MG63 (cell line): ENCODE measurements at places on chromosomes 3 and 15.

DNA sequence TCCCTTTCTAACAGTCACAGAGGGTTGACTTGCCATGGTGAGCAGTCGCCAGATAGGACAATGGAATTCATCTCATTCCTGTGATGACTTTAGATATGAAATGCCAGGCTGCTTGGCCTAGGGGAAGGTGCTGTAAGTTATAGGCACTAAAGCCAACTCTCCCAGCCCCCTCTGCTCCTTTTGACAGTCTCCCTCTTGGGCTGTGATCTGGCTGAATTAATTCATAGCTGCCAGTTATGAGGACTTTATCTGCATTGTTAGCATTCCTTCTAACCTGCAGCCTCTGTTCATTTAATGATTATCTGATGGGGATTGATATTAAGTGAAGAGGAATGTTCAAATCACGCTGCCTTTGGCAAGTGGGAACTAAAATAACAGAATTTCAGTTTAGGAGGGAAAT lies 427.1 kb upstream of the RASGRP1 start:
- peak; percentile 66 for DNase-seq

GRCh38 chr3:65605876-65606432 lies 432.8 kb downstream of the MAGI1 start:
- no peak for DNase-seq

- peak; percentile 10 for DNase-seq
Observed at GRCh38 chr15:47961401-47962090, 159.2 kb upstream of the SLC24A5 start.

DNA sequence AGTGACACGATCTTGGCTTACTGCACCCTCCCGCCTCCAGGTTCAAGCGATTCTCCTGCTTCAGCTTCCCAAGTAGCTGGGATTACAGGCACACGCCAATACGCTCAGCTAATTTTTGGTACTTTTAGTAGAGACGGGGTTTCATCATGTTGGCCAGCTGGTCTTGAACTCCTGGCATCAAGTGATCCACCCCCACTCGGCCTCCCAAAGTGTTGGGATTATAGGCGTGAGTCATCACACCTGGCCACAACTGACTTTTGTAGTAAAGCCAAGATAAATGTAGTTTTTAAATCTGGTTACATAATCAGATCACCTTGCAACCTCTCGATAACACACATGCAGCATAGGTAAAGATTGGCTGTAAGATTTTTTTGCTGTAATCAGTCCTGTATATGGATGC lies 657.5 kb upstream of the DPPA4 start:
- DNase-seq = no peak

GRCh38 chr3:42539871-42540714 lies 37.6 kb downstream of the VIPR1 start:
- DNase-seq = peak; percentile 12

DNA sequence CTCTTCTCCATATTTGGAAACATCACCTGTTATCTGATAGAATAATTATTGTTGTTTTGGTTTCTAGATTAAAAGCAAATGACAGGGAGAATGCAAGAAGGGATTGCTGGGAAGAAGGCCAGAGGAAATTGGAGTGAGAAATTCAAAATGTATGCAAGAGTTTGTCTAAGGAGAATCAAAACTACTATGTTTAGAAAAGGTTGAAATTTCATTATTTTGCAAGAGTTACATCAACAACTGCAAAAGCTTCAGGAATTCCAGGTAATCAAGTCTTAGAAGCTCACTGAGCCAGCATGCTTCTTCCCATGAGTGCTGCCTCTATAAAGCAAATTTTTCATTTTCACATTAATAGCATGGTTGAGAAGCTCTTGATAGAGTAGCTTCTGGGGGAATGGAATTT lies 177.2 kb upstream of the GBE1 start:
- no peak for DNase-seq

DNA sequence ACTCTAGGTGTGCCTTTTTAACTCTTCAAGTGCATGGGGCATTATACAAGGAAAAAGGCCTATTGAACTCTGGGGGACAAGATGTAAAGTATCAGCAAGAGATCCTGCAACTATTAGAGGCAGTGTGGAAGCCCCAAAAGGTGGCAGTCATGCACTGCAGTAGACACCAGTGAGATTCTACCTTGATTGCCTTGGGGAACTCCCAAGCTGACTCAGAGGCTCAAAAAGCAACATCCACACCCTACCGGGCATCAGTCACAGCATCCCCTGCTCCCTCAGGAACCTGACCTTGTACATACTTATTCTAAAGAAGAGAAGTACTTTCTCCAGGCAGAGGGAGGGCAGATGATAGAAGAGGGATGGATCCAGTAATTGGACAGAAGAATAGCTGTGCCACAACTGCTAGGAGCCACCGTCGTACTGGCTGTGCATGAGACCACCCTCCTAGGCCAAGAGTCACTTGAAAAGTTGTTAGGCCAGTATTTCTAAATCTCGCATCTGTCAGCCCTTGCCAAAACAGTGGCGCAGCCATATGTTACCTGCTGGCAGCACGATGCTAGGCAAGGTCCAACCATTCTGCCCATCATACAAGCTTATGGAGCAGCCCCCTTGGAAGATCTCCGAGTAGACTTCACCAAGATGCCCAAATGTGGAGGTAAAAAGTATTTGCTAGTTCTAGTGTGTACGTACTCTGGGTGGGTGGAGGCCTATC lies 523.1 kb upstream of the FRG2C start:
- no peak for DNase-seq

DNA sequence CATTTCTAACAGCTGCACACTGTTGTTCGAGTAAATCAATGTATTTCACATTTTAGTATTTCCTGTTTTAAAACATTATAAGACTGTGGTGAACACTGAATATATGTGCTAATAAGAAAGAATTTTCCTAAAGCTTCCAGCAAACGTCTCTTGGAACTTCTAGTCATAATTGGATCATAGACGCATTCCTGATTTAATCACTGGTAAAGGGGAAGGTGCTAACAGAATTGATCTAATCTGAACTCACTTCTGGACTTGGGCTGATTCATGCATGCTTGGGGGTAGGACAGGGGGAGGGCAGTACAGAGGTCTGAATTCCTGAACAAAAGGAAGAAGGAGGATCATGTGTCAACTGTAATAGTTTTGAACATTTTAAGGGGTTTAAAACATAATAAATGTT lies 7.3 kb upstream of the LEKR1 start:
- DNase-seq = peak; percentile 78

DNA sequence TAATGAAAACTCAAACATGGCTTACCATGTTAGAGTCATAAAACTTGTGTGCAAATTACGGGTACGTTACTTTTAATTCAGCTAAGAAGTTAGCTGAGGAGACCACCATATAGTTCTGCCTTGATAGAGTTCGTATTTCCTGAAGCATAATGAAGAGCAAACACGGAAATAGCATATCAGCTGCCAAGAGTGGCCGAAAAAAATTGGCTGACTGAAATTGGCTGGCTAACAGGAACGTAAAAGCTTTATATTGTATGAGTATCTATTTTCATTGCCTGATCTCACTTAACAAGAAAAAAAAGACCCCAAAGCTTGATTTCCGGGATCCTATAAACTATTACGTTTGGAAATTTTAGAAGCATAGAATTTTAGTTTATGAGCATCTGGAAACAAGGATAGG lies 1222.9 kb downstream of the ZPLD1 start:
- no peak for DNase-seq

- no peak for DNase-seq
Observed at GRCh38 chr15:84778194-84778593, 29.8 kb downstream of the ZNF592 start.

GRCh38 chr15:67146875-67147381 lies 81.5 kb downstream of the SMAD3 start:
- peak; percentile 90 for DNase-seq

DNA sequence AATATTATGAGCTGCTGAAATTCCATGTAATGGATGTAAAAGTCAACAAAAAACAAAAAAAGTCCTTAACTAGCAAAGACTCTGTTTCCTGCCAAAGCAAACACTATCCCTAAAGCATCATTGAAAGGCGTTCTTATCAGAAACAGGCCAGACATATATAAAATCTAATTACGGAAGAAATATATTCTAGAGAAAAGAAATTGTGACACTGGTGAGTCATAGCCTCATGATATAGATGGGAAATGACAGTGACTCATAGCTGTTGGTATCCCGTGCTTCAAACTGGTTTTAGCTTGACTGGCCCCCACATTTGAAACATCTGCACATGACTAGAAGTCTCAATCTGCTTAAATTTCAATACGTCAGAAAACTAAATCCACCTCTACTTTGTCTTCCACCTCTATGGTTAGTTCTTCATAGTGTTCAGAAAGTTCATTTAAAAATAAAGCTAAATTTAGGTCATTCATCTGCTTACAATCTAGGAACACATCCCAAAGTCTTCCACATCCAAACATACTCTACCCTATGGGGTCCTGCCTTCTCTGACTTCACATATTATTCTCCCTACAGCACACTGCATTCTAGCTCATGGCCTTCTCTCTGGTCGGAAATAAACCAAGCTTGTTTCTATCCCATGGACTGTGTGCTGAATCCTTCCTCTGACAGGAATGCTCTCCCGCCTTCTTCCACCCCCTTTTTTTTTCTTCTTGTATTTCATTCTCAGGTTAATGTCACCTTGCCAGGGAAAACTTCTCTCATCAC lies 456.3 kb upstream of the ARRDC4 start:
- DNase-seq = no peak

DNA sequence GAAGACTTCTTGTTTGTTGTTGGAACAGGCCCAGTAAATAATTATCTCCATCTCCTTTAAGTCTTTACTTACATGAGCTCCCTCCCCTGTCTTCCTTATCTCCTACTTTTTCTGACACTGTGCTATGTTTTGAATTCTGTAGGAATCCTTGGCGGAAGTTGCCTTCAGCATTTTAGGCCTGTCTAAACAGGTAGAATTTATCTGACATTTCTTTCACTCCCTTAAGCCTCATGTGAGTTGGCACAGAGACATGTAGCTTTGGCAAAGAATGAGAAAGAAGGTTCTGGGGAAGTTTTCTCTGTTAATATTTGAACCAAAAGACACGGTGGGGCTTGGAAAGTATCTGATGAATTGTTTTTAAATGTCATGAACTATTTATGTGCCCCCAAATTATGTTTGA lies 8.1 kb downstream of the MCTP2 start:
- DNase-seq = no peak

- DNase-seq = no peak
Observed at GRCh38 chr3:184316792-184317191, 2.4 kb downstream of the EIF4G1 start.

- peak; percentile 11 for DNase-seq
Observed at GRCh38 chr3:35422836-35423601, 216.3 kb upstream of the ARPP21 start.

- no peak for DNase-seq
Observed at GRCh38 chr3:127107491-127108375, 85.2 kb upstream of the PRR23E start.

DNA sequence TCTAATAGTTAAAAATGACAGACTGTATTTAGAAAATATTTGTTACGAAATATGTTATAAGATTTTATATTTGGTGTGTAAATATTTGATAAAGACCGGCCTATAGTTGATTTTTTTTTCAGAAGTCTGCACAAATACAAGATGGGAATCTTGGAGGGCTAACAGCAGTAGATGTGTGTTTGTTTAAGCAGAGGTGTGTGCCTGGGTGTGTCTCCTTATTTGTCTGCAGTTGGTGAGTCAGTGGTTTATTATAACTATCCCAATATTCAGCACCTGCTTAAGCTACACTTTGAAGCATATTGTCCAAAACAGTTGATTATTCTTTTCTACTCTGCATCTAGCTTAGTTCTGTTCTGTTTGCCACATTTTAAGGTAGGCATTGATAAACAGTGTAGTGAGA lies 12.4 kb downstream of the GLCE start:
- no peak for DNase-seq

- DNase-seq = no peak
Observed at GRCh38 chr3:127777921-127778656, 44.2 kb downstream of the MGLL start.

GRCh38 chr3:131804565-131805133 lies 230.2 kb downstream of the CPNE4 start:
- peak; percentile 9 for DNase-seq

DNA sequence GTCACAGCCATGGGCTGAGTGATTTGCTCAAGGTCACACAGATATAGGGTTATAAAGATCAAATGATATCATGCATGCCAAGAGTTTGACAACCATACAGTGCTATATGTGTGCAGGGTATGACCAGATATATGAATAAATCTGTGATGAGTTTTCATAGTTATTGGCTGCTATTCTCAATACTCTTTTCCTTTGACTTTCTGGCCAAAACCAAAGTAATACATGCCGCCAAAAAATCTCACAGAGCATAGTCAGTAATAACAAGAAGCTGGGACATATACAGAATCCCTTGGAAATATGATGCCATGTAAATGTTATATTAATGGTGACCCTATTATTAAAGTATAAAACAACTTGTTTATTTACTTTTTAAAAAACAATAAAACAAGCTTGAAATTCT lies 11.6 kb upstream of the TSC22D2 start:
- DNase-seq = no peak

DNA sequence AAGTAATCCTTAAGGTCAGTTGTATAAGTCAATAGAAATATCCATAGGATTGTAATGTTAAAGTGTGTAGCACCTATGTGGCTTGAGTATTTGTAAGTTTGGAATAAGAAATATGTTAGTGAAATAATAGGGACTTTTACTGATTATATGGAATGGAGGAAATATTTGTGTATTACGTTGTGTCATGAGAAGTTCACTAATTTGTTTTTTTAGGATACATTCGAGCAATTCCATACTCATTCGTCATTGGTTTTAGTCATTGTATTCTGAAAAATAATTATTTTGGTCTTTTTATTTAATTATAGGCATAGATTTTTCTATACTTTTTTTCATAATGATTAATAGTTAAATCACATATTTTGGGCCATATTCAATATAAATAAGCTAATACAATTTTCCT lies 21.0 kb downstream of the MBNL1 start:
- DNase-seq = no peak

GRCh38 chr15:77877869-77878577 lies 199.5 kb downstream of the TBC1D2B start:
- no peak for DNase-seq

GRCh38 chr3:14461748-14462324 lies 59.4 kb downstream of the SLC6A6 start:
- DNase-seq = peak; percentile 62

DNA sequence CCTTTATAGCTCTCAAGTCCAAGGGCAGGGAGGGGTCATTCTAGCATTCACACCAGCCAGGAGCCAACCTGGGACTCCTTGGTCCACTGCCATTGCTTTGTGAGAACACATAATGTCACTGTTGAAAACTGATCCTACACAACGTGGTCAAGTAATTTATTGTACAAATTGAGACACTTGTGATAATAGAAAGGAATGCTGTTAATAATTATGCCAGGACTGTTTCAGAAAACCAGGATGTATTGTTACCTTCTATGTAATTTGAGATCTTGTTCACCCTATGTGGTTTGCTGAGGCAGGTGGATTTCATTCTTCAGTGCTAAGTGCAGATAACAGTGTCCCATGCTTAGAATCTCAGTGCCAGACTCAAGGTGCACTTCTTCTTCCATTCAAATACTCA lies 33.3 kb downstream of the TMCO5A start:
- no peak for DNase-seq

- no peak for DNase-seq
Observed at GRCh38 chr3:67593761-67594234, 60.6 kb downstream of the SUCLG2 start.

GRCh38 chr3:172396400-172396799 lies 51.9 kb downstream of the GHSR start:
- no peak for DNase-seq

- DNase-seq = no peak
Observed at GRCh38 chr15:33678176-33678575, 290.1 kb upstream of the CHRM5 start.

GRCh38 chr3:135260025-135260424 lies 465.0 kb downstream of the EPHB1 start:
- no peak for DNase-seq
